Activated CD8-positive, alpha-beta memory T cell treated with anti-CD3 and anti-CD28 coated beads for 1 hour (primary cell): ENCODE measurements at places on chromosomes 3 and 15.

- DNase-seq, result no peak
Observed at GRCh38 chr3:192275741-192276355, 451.5 kb downstream of the FGF12 start.

DNA sequence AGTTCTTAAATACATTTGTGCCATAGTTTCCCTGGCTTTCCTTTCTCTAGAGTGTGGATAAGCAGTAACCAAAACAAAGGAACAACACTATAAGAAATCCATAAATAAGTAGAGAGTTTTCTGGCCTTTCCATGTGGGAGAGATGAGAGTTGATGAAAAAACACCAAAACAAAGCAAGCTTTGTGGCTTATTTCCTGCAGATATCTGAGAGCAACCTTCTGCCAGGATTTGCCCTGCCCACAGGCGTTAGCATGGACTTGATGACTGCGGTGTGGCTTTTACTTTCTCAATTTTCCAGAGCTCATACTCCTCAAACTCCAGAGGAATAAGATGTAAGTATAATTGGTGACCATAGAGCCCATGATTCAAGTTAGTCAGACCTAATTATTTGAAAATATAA is 194.9 kb downstream of the RAP2B start:
- no peak for DNase-seq

GRCh38 chr3:60629816-60630215 is 621.4 kb downstream of the FHIT start:
- DNase-seq, result no peak

- no peak for DNase-seq
Observed at GRCh38 chr3:120469882-120470301, 19.1 kb upstream of the FSTL1 start.
